Activated CD8-positive, alpha-beta memory T cell treated with anti-CD3 and anti-CD28 coated beads for 24 hours (primary cell): ENCODE measurements at places on chromosomes 5 and 9.

DNA sequence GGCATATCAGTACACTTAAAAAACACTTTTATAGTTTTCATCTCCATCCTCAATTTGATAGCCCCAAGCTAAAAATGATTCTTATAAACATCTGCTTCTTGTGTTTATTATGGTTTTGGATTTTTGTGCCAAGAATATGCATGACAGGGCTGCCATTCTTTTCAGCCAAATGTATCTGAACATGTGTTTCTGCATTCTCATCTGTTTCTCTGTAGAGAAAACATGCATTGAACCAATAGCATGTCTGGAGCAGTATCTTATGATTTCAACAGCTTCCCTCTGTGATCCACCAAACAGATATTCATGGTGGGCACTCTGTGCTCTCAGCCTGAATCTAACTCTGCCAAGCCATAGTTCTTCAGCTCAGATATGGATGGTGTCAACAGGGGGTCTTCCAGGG, 99.3 kb upstream of the ERCC6L2 start:
- no peak for DNase-seq

- no peak for DNase-seq
Measured at GRCh38 chr9:15642369-15642962, 89.6 kb downstream of the CCDC171 start.

DNA sequence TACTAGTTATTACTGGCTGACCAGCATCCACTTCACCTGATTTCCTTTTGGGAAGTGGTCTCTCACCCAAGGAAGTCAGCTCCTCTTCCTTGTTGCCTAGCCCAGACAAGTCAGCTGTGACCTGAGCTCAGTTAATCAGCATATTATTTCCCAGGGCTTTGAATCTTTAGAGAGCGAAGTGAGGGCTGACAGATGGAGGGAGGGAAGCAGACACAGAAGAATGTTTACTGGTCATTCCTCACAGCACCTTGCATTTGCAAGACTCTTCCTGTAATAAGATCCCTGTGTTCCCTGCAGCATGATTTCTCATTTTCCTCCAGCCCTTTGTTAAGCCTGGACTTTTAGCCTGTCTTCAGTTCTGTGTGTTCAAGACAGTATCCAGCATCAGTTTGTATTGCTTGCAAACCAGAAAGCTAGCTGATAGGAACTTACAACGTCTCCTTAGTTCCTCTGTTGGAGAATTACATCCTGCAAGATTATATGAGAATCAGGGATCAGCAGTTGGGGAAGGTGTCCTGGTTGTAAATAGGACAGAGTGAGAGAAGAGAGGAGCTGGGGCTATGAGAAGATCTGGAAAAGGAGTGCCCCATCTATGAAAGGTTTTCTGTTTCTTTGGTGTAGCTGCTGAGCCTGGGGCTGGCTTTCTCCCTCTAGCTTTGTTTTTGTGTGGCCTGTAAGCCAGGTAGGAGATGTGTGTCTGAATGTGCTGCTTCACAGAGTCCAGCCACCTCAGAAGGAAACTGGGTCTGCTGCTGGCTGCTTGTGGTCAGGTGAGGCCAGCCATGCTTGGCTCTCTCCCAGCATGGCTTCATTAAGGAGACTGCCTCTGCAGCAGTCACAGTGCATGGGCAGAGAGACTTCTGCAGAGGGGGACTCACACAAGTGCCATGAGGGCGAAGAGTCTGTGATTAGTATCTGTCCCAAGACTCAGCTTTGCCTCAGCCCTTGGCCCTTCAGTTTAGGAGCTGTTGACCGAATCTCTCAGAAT, 50.3 kb downstream of the MAN2A1 start:
- DNase-seq = no peak

- no peak for DNase-seq
Measured at GRCh38 chr5:71828291-71829040, 109.4 kb downstream of the CARTPT start.

DNA sequence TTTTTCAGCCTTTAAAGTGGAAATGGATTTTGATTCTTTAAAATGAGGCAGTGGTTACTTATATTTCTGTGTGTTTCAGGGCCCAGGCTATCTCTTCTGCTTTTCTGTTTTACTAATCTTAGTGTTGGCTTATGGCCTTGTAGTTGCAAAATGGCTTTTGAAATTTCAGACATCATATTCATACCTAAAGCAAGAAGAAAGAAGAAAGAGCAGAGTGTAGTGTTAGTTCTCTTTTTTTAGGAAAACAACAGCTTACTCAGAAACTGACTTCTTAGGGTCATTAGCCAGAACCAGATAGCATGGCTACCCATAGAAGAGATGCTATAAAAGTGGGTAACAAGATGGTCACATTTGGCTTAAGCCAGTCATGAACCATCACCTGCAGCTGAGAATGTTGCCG, 20.9 kb downstream of the ZBED3 start:
- DNase-seq = no peak

- DNase-seq = no peak
Measured at GRCh38 chr5:134020188-134020587, 15.4 kb upstream of the VDAC1 start.

- DNase-seq = no peak
Measured at GRCh38 chr5:89095341-89095740, 212.4 kb upstream of the MEF2C start.

GRCh38 chr5:154837009-154837901, 13.1 kb downstream of the FAXDC2 start:
- no peak for DNase-seq

- no peak for DNase-seq
Measured at GRCh38 chr5:538801-539468, 14.7 kb upstream of the SLC9A3 start.

GRCh38 chr5:158820891-158821290, 278.8 kb downstream of the EBF1 start:
- no peak for DNase-seq

GRCh38 chr5:142427015-142427364, 102.2 kb upstream of the SPRY4 start:
- no peak for DNase-seq

GRCh38 chr9:68683433-68683832, 21.6 kb upstream of the PIP5K1B start:
- DNase-seq = no peak

DNA sequence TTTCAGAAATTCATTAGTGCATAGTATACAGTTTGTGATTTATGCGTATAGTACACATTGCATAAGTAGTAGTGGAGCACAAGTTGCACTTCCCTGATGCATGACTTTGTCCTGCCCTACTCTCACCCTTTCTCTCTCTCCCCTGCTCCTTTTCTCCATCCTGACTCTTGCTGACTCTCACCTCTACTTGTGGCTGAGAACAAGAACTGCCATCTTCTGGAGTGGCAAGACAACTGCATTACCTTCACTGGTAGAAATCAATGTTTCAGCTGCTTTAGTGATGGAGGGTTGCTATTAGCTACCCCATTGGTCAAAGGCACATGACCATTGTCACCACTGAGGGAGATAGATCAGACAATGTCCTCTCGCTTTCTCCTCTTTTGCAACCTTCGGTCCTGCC, 26.9 kb downstream of the SPEF2 start:
- DNase-seq = no peak

GRCh38 chr5:53820802-53821171, 260.3 kb downstream of the NDUFS4 start:
- DNase-seq = no peak

GRCh38 chr9:114662081-114662989, 4.7 kb upstream of the TEX53 start:
- DNase-seq = peak; percentile 84
